Activated CD4-positive, alpha-beta T cell treated with anti-CD3 and anti-CD28 coated beads, Interleukin-2, amount 50 U/mL, for 1 hour (primary cell): ENCODE measurements at places on chromosomes 2 and 18.
A peak's percentile ranks its signal among the peaks of the same experiment; 100 is the strongest.

DNA sequence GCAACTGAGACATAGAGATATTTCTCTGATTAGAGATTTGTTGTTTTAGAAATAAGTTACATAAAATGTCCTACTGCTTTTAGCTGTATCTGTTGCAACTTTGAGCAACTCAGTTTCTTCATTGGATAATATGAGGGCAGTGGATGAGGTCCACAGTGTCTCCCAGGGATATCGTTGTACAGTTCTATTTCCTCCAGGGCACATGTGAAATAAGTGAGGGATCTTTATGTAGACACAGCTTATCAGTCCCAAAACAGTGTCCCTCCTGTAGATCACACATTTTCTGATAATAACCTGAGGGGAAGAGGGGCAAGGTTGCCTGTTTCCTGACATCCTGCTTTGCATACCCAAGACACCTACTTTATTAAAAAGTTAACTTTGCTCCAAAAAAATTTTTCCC is 1231.2 kb upstream of the ZEB2 start:
- no peak for DNase-seq

- no peak for DNase-seq
These were observed 38.6 kb downstream of the STON1 start for GRCh38 chr2:48568547-48568946.

DNA sequence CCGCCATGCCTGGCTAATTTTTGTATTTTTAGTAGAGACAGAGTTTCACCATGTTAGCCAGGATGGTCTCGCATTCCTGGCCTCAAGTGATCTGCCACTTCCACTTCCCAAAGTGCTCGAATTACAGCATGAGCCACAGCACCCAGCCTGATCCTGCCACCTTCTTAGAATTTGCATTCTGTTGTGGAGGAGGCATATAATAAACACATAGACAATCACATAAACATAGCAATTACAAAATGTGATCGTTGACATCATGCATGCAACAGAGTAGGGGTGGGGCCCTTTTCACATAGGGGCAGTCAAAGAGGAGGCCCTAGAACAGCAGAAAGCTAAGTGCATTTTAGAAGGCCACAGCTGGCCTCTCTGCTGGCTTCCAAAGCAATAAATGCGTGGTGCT is 39.9 kb upstream of the TSPYL6 start:
- no peak for DNase-seq

DNA sequence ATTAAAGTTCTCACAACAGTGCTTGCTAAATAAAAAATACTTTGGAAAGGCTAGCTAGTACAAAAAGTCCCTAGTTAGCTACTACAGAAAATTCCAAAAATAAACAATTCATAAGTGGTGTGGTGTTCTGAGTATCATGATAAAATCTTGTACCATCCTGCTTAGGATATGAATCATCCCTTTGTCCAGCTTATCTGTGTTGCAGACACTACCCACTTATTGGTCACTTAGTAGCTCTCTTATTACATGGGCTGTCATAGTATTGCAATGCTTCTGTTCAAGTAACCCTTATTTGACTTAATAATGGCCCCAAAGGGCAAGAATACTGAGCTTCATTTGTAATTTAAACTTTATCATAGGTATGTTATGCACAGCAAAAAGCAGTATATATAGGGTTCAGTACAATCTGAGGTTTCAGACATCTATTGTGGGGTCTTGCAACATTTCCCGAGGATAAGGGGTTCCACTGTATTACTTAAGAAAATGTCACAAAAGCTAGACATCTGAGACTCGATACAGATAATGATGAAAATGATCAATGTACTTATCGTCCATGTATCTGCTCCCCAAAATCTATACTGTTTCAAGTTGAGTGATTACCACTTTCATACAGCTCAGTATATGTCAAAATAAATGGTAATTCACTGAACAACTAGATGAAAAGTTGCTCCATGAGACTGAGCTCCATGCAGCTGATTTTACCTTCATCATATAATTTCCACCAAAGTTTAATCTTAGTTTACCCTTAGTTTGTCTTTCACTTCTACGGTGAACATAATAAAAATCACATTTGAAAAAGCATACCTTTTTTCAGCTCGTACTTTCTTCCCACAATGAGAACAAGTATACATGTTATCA is 93.8 kb downstream of the C2orf74 start:
- no peak for DNase-seq

DNA sequence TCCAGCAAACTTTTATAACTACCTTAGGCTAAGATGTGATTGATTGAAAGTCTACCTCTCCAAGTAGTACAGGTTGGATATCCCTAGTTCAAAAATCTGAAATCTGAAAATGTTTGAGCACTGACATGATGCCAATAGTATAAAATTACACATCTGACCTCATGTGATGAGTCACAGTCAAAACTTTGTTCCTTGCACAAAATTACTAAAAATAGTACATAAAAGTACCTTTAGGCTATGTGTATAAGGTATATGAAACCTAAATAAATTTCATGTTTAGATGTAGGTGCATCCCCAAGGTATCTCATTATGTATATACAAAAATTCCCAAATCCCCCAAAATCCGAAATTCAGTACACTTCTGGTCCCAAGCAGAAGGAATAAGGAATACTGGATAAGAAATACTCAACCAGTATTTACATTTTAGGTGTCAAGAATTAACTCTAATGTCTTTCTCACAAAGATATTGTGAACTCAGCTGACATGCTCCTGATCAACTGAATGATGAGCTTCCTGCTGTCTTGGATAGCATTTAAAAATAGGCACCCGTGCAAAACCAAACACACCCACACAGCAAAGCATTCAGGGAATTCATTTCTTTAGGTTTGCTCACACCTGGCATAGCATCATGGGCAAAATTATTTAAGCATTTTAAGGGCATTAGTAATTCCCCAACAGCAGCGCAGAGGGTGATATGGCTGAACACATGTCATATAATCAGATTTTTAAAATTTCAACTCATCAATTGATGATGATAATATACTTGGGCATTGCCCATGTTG is 497.4 kb upstream of the MEIS1 start:
- no peak for DNase-seq

- no peak for DNase-seq
These were observed 122.4 kb upstream of the SLC1A4 start for GRCh38 chr2:64866797-64867196.

DNA sequence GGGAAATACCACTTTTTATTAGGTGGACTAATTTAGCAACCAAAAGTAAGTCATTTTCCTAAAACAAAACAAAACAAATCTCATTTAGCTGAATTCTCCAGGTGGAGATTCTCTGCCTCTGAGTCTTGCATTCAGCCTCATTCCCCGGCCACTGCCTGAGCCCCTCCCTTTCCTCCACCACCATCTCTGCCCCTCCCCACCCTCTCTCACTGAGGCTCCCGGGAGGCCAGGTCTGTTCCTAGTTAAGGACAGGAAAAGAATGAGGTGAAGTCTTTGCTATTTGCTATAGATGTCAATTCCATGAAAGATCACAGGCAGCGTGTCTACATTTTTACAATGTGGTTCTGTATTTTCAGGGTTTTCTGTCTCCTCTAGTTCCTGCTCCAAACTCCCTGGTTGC is 83.0 kb upstream of the SOX11 start:
- DNase-seq: no peak

GRCh38 chr2:44433895-44434294 is 72.1 kb downstream of the CAMKMT start:
- DNase-seq: no peak

GRCh38 chr2:8575038-8575833 is 106.6 kb upstream of the ID2 start:
- peak; percentile 30 for DNase-seq

DNA sequence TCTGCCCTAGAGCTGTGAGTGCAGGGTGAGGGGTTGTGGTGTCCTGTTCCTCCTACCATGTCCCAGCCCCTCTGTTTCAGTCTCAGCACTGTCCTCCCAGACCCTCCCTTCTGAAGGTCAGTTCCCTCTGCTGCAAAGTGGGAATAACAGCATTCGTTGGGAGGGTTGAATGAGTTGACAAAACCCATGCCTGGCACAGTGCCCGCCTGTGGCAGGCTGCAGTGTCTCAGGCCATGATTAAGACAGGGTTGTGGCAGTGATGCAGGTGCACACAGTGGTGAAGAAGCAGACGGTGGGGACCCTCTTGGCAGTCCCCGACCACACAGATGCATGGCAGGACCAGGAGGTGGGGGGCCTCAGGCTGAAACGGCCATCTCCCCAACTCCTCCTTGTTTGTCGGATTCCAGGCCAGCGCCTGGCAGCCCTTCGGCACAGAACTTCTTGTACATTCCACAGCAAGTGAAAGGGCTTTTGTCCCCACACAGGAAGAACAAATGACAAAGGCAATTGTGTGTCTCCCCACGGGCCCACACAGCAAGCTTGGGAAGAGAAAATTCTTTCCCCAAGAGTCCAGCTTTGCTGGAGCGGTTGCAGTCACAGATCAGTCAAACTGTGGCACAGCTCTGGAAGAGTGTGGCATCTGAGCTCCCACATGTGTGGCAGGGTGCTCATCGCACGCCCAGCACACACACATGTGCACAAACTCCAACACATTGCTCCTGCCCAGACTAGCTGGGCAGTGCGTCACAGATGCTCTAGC is 92.0 kb upstream of the MSH2 start:
- DNase-seq: no peak

GRCh38 chr2:22882643-22883042 is 502.3 kb upstream of the KLHL29 start:
- no peak for DNase-seq

DNA sequence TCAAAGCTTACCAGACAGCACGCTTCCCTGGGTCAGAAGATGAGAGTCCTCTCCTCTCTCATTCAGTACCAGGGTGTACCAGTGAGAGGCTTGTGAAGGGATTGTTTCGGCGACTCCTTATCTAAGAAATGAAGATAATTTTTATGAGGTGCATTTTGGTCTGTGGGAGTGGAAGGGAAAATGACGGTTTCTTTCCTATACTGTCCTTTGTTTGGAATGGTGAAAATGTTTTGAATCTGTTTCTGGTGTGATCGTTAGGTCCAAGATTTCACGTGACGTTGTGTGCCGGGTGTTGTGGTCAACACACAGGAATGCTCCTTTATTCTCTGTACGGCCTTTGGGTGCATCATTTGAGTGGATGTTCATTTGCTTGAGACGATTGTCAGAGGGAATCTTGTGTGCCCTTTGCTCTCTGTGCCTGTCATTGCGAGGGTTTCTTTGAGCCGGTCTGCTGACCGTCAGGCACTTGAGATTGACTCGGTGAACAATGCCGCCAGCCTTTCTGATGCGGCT is 183.5 kb downstream of the AGAP1 start:
- no peak for DNase-seq

- DNase-seq: no peak
These were observed 315.1 kb downstream of the NR4A2 start for GRCh38 chr2:156017341-156017885.

DNA sequence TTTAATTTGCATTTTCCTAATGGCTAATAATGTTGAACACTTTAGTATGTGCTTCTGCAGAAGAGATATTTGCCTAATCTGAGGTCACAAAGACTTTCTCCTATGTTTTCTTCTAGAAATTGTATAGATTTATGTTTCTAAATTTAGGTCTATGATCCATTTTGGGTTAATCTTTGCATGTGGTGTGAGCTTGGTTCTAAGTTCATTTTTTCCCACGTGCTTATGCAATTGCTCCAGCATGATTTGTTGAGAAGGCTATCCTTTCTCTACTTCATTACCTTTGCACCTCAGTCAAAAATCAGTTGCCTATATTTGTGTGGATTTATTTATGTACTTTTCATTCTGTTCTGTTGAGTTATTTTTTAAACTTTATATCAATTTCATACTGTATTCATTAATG is 15.0 kb upstream of the RNF103 start:
- no peak for DNase-seq

DNA sequence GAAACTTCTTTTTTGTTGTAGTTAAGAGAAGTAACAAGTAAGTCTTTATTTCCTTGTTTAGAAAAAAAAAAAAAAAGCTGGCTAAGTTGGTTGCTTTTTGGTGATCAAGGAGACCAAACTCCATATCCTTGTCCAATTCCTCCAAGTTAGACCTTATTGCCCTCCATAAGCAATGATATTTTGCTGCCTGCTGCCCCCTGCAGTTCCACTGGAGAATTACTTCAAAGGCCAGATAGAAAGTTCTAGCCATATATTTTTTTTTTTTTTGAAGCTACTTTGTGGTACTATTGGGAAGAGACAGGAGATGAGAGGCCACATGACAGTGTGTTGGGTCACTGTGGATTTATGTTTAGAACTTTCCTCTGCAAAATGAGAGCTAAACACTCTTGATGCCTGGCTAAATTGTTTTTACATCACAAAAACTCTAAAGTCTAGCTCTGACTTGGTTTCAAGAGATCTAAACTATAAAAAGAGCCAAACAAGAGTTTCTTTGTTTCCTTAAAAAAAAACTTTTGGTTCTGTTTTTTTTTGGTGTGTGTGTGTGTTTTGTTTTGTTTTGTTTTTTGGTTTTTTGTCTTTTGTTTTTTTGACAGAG is 80.7 kb upstream of the RASGRP3 start:
- peak; percentile 24 for DNase-seq
